Omental fat pad (tissue), 4 donors: ENCODE measurements at places on chromosomes 7 and 10. TPM values are rescaled to one million over a fixed set of nuclear protein-coding genes. Genes with fewer than 3 reads are reported as not detected.

Gene OSBPL3
- 8.6 TPM for total RNA-seq

Gene GIMAP6
- 49.4 TPM for total RNA-seq

Gene RBP3
- total RNA-seq: not detected

Gene RASA4B
- total RNA-seq: 9.1 TPM

- DNase-seq: no peak
Measured at GRCh38 chr7:76244781-76245391, 43.2 kb downstream of the SRRM3 start.

DNA sequence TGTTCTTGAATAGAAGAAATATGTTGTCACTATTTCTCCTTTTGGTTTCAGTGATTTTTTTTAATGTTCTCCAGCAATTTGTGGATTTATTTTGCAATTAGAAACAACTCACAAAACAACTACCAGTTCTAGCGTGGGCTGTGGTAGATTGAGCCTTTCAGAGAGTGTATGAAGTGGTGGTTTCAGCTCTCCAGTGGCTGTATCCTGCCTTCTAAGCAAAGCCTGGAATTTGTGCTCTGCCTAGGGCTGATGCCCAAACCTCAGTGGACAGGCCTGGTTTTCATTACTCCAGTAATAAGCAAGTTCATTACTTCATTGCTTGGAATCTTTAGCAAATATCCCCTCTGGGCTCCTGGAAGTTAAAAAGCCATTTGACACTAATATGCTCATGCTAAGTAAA lies 35.9 kb downstream of the APBB1IP start:
- no peak for DNase-seq

DNA sequence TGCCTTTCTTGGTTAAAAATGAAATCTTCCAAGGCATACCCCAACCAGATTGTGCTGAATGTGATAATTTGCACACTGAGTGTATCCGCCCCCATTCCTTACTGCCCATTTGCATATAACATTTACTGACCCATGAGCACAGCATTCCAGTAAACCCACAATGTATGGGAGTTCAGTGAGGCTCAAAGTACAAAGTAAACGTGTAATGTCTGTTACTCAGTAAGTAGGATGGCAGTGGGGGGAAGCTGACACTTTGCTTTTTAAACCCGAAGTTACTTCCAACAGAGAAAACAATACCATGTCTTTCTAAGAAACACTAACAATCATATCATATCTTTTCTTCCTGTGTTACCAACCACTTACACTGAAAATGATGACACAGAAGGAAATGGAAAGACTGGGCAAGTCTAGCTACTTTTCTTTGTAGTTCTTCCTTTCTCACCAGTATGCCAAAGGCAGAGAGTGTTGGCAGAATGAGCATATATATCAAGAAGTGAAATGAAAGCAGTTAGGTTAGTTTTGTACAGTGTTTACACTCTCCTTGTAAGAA lies 27.1 kb upstream of the SOSTDC1 start:
- DNase-seq: no peak

DNA sequence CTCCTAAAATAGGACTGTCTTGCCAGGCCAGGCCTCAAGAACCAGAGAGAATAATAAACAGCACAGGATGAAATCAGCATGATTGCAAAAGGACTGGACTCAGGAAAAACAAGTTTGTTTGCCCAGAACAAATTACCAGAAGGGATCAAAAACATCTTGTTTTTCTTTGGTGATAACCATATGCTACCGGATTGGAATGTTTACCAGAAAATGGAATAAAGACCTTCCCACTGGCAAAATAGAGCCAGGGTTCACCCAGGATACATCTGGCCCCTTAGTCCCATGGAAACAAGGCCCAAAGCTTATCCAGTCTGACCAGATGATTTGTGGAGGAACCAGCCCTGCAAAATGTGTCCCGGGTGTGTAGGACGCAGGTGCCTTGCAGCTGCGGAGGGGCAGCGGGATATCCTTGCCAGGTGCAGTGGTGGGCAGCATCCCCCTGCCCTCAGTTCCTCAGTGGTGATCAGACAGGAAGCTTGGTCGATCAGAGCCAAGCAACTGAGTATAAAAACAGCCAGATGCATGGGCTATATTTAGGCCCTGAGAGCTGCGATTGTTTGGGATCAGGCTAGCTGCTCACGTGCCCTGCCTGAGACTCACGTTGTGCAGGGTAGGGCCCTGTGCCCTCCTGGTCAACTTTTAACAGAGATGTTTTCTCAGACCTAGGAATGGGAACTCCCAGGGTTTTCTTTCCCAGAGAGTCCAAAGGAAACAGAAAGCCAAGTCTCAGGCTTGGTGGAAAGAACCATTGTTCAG lies 4.6 kb upstream of the ZNF22 start:
- no peak for DNase-seq

DNA sequence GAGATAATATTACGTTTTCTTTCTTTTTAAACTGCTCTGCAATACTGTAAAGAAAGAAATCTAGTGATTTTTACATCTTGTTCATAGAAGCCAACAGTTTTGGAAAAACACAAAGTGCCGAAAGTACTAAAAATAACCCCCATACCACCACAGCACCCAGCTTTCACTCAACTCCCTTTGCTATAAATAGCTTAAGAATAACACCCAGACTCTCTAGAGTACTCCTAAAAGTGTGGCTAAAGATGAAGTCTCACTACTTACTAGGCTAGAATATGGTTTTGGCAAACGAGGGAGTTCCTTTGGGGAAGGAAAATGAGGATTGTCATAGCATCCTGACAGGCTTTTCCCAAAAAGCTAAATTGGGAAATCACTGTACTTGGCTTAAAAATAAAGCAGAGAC lies 151.8 kb upstream of the ANK3 start:
- DNase-seq: no peak

DNA sequence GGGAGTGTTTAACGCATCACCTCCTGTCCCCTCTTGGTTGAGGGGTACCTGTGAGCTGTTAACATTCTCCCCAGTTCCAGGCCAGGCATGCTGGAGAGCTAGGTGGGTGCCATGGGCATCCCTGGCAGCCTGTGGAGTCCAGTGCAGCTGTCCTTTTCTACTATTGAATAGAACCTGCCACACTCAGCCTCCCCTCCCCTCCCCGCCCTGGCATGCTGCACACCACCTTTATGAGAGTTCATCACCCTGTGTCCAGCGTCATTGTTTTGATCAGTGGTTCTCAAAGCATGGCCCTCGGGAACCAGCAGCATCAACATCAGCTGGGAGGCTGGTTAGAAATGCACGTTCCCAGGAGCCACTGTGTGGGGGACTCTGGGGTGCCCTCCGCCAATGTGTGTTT lies 157.3 kb upstream of the PRR15 start:
- DNase-seq: no peak

- no peak for DNase-seq
Measured at GRCh38 chr7:29234438-29234837, 39.9 kb downstream of the CHN2 start.
